Neuronal stem cell (in vitro differentiated cells): ENCODE measurements at places on chromosomes 5 and 9.

DNA sequence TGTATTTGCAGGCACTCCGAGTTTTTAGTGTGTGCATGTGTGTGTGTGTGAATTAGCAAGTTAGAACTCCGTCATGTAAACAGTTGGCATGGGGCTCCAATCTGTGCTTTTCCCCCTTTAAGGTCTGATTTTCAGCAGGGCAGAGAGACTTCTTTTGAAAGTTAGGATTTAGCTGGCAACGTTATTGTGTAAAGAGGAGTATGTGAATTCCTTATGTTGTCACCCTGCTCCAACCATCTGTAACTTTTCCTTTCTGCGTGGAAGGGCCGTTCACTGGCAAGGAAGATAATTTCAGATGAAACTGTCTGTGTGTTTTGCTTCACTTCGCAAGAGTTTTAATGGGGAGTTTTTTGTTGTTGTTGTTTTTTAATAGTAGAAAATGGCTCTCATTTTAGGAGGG, 332 bp downstream of the SGCD start:
- DNase-seq = no peak

- DNase-seq = no peak
These were observed 77.6 kb upstream of the TMC1 start for GRCh38 chr9:72443855-72444254.

DNA sequence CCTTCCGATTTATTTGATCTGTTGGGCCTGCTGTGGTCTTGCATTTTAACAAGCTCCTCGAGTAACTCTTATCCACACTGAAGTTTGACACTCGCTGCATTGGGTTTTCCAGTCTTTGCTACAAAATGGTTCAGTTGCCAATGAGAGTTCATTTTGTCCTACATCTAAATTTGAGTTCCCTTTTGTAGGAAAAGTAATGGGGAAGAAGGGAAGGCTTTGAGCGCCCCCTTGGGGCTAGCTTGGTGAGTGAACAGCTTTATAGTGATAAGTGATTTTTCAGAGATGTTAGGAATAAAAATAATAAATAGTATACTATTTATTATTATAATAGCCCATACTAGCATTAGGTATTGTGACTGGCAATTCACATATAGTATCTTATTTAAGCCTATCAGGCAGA, 89.9 kb upstream of the GNAQ start:
- DNase-seq = peak; percentile 58

- DNase-seq = no peak
These were observed 42.0 kb downstream of the HABP4 start for GRCh38 chr9:96491880-96492525.

DNA sequence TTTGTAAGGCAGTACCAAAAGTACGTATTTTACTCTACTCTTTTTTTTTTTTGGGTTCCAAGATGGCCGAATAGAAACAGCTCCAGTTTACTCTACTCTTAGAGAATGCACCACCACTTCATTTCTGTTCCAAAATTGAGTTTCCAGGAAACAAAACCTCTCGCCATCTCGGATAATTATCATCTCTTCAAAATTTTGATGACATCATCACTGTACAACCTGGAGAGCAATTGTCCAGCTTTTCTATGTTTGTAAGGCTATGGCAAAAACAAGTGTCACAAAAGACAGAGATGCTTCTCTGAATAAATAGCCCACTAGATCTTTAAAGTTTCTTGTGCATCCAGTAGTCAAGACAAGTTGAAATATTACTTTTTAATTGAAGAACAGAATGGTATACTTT, 1631.9 kb upstream of the CDH6 start:
- no peak for DNase-seq

- no peak for DNase-seq
These were observed 77.1 kb downstream of the HOMER1 start for GRCh38 chr5:79436821-79437220.

- no peak for DNase-seq
These were observed 35.9 kb upstream of the IRX4 start for GRCh38 chr5:1918488-1919208.

GRCh38 chr9:109903515-109904138, 123.6 kb downstream of the PALM2AKAP2 start:
- DNase-seq = peak; percentile 48

DNA sequence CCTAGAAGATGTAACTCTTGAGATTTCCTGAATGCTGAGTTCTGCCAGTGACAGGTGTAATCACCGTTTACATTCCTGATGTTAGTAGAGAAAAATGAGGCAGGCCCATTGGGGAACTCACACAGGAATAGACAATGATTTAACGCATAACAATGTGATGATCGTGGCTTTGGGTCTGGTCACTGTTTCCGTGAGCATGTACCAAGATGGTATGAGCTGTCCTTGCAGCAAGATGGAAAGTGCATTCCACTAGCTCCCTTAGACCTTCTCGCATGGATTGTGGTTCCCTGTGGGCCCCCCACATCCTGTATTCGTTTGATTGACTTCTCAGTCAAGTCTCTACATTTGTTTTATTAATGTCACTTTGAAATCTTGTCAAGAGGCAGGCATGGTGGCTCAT, 124.0 kb upstream of the DAP start:
- no peak for DNase-seq

DNA sequence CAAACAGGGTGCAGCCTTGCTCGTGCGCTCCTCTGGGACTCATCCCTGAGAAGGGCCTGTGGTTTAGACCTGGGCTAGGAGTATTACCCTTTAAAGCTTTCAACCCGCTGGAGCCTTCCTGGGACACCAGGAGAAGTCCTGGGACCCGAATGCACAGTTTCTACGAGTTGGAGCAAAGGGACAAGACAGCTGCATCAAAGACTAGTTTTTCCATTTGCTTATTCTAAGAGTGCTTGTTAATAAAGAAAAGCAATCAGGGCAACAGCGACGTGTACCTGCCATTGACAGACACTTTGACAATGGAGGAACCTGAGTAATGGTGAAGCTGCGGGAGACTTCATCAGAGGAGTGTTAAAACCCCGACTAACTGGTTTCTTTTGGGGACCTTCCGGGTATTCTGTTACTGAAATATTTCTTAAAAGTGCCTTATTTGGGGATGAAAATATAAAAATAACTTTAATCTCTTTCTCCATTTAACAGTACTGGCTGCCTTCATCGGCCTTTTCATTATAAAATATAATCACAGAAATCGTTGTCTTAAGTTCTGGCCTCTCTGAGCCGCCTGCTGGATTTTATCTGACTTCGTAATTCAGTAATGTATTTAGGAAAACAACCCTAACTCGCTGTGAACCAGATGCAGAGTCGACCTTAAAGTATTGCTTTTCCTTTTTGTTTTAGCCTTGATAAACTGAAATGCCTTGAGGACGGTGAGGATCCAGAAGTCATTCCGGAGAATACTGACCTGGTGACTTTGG, 732 bp downstream of the SNAPC3 start:
- no peak for DNase-seq

- peak; percentile 42 for DNase-seq
These were observed 35.2 kb upstream of the NFIB start for GRCh38 chr9:14349146-14349446.

DNA sequence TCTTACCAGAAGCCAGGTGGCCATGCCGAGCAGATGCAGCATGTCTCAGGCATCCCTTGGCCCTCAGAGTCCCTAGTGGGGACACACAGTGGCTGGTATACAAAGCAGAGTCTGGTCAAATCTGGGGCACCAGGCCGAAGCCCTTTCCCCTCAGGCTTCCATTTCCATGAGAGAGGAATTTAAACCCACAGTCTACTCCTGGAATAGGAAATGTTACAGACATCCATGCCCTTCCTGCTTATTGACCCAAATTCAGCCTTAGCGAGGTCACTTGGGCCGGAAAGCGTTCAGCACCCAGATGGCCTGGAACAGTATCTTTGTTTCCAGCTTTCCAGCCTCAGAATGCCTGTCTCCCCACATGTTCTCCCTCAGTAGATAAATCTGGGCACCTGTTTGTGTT, 131.7 kb downstream of the PIP5K1B start:
- no peak for DNase-seq
